ENCODE measurements at places on chromosomes 5 and 9.

GRCh38 chr5:73032635-73033034, 76.8 kb downstream of the FCHO2 start:
- no peak for DNase-seq

DNA sequence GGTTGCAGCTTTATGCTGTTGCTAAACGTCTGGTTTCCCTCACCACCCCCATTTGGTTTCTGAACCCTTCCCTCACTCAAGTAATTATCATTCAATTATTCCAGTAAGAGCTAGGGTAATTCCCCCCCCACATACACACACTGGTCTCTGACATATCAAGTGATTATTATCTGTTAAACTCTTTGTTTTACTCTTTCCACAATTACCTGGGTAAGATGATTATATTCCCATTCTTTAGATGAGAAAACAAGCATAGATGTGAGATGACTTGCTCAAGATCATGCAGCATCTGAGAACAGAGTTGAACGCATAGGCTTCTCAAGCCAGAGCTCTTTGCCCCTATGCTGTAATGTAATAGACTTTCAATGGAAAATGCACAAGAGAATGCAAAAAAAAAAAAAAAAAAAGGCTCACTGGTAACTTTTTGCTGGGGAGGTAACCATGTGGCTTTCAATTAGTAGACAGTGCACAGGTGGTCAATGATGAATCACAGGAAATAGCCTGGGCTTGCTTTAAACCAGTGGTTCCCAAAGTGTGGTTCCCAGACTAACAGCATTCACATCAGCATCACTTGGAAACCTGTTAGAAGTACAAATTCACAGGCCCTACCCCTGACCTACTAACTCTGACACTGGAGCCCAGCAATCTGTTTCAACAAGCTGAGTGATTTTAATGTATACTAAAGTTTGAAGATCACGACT, 87.6 kb downstream of the PIK3R1 start:
- no peak for DNase-seq

DNA sequence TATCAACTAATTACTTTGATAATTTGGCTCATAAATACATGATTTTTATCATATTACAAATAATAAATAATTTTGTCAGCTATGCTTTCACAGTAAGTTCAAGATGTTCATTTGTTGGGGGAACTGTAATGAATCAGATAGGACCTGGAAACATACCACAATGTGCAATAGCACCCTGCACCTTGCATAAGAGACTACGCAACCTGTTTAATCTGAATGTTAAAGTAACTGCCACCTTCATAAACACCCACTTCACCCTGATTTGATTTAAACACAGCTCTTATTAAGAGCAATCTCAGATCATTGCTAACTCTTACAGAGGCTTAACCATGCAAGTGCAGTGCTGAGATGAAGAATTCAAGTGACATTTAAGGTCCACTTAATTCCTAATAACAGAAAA, 69.1 kb upstream of the GABRA1 start:
- peak; percentile 77 for DNase-seq

DNA sequence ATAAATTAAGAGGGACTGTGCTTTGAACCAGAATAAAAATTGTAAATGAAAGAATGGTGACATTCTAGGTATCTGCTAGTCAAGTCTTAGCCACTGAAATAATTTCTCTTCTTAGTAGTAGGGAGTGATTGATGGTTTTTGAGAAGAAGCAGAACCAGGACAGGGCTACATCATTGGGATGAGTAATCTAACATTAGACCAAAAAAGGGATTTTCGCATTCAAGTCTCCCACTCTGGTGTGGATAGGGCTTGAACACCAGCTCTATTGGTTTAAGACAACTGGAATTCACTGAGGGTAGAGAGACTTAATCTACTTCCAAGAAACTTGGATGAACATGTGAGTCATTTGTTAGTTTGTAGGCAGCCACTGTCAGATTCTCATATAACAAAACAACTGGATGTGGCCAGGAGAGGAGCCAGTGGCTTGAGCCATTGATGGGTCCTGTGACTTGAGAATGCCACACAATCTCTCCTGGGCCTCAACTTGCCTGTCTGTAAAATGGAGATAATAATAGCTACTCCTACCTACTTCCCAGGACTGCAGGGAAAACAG, 16.6 kb downstream of the FAT2 start:
- DNase-seq = no peak

DNA sequence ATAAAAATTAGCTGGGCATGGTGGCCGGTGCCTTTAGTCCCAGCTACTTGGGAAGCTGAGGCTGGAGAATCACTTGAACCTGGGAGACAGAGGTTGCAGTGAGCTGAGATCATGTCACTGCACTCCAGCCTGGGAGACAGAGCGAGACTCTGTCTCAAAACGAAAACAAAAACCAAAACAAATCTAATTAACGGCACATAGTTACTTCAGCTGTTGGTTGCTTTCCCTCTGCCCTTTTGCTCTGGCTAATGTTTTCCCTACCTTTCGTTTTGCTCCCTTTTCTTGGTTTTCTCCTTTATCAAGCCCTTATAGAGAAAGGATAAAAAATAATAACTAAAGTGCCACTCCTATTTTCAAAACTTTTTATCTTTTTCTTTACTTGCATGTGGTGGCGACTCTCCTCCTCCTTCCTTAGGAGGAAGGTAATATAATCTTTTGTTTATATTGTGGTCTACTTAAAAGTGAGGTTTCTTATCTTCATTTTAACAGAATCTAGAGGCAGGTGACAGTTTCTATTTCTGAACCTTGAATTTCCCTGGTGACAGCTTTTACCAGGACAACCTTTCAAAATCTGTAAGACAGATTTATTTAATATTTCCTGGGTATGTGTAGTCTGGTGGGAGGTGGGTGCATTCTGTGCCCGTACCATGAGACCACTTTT, 125.4 kb downstream of the ARHGEF28 start:
- no peak for DNase-seq

- DNase-seq = no peak
Observed at GRCh38 chr9:28999057-28999456, 1425.8 kb upstream of the C9orf72 start.

GRCh38 chr9:135616619-135617537, 22.5 kb downstream of the GLT6D1 start:
- no peak for DNase-seq

GRCh38 chr9:89822996-89823395, 218.2 kb downstream of the GADD45G start:
- DNase-seq = no peak

All from NCI-H524 (cell line).